NCI-H1930 (cell line): ENCODE measurements at places on chromosomes 3 and 15.

DNA sequence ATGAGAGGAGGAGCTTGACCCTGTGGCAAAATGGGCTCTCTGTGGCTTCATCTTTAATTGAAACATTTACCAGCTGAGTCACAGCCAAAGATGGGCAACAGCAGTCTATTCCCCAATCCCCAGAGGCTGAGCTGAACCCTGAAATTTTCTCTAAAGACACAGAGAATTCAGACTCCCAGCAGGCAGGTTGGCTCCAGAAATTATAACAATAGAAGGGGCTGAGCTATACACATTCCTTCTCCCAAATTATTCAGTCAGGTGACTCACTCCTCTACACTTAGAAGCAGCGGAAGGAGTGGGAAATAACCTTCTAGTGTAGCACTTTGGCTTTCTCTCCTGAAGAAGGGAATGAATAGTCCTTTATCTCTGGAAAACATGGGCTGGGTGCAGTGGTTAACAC lies 264.3 kb upstream of the ARHGEF26 start:
- DNase-seq: no peak

DNA sequence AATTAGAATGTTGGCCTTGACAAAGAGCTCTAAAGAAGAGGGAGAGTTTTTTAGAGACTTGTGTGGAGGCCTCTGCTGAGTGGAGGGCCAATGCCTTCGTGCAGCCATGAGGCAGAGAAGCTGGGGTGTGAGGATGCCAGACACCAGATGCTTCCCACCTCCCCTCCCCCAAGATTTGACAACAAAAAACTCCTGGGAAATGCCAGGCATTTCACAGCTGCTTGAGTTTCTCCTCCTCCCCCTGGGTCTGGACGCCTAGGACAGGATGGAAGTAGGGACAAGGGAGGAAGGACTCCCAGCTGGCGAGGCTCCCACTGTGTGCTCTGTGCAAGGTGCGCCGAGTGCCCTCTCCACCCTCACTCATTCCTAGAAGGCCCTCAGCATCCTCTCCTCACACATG lies 20.1 kb downstream of the TGM4 start:
- DNase-seq: no peak

GRCh38 chr3:163622384-163622783 lies 1455.9 kb downstream of the SI start:
- no peak for DNase-seq

DNA sequence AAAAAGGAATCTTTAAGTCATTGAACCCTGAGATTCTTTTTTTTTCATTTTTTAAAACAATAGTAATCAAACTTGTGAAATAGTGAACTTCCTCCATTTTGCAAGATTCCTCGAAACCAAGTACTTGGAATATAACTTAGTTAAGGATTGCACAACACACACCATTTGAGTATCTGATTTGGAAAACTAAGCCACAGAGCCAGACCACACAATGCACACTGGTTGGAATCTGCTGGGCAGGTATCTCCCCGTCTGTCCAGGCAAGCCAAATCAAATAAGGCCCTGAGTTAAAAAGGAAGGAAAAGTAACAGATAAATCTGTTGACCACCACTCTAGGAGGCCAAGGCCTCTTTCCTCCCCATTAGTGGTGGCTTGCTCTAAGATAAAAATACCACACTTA lies 177.5 kb upstream of the ICE2 start:
- no peak for DNase-seq

DNA sequence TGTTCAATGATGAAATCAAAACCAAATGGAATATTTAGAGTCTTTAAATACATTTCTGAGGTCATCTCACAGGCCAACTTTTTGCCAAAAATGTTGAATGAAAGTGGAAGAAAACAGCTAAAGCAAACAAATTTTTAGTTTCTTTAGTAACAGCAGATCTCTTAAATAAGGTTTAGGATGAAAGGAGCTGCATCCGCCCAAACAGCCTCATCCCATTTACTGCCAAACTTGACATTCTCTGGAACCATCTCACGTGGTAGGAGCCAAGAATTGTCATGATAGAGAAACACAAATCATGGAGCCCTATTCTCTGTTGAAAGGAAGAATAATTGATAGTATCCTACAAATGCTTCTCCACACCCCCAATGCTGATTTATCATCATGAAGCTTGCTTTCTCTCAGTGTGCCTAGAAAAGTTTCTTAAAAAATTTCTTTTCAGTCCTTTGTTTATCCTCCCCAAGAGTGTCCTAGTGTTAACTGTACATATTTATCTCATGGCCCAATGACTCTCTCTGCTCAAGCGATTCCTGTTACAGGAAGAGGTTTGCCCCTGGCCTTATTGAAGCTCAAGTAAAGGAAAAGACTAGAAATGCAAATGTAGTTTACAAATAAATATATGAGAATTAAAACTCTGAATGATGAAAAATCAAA lies 23.4 kb downstream of the SLC9A9 start:
- no peak for DNase-seq

- no peak for DNase-seq
Measured at GRCh38 chr3:122497425-122497824, 17.3 kb downstream of the KPNA1 start.

- DNase-seq: no peak
Measured at GRCh38 chr3:43094381-43094780, 11.5 kb downstream of the POMGNT2 start.

DNA sequence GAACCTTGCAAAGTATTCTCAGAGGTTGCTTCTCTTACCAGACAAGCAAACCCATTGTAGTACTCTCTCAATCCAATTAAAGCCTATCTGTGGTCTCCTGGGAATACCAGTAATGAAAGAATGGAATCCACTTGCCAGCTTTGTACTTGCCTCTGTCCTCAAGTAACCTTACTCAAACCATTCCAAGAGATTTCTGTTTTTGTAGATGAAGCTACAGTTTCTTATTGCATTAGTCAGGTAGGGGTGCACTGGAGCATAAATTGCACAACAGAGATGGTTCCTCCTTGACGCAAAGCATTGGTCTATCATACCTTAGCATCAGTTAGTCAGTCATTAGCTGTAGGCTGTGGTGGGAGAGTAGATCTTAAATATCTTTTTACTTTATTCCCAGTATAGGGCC lies 52.9 kb downstream of the BTLA start:
- no peak for DNase-seq

DNA sequence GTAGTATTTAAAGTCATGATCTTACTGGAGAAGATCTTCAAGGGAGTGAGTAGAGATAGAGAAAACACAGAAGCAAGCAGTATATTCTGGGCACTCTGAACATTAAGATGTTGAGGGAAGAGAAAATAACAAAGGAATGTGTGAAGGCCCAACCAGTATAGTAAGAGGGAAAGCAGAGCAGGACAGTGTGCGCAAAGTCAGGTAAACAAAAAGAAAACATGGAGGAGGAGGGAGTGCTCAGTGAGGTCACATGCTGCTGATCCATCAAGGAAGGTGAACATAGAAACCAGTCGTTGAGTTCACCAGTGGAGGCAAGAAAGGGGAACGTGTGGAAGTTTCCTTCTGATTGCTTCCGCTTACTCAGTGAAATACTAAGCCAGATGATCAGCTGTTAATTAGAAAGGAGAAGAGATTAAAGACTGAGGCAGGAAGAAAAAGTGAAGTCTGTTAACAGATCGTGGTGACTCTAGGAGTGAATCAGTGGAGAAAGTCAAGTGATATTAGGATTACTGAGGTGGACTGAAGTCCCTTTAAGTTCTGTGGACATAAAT lies 47.2 kb downstream of the OPA1 start:
- no peak for DNase-seq

DNA sequence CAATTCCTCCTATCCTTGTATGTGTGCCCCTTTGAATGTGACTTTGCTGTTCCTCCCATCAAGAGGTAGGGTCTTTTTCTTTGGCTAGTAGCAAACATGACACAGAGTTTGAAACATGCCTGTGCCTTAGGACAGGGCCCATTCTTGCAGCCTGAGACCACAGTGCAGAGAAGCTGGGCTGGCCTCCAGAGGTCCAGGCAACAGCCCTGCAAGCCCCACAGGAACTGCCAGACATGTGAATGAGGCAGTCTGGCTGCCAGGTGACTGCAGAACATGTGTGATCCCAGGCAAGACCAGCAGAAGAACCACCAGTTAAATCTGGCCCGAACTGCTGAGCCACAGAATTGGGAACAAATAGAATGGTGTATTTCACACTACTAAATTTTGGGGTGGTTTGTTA lies 1.2 kb upstream of the HGD start:
- no peak for DNase-seq

- DNase-seq: no peak
Measured at GRCh38 chr3:18238332-18238731, 186.8 kb downstream of the SATB1 start.
